Effector memory CD4-positive, alpha-beta T cell (primary cell): ENCODE measurements at places on chromosomes 2 and 18.

DNA sequence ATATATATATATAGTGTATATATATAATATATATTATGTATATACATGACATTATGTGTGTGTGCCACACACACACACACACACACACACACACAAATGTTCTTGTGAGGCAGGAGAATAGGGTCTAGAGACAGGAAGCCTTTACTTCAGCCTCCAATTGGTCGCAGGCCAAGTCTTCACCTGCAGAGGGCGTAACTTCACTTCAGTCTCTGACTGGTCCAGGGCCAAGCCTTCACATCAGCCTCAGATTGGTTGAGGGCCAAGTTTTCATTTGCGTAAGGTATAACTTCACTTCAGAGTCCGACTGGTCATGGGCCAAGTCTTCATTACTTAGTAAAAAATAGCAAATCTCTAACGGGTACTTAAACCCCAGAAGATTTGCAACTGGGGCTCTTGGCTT is 13.2 kb upstream of the SS18 start:
- DNase-seq, result no peak

- DNase-seq, result no peak
Observed at GRCh38 chr2:158009399-158009798, 92.3 kb upstream of the UPP2 start.

- no peak for DNase-seq
Observed at GRCh38 chr18:29644276-29644675, 1398.3 kb downstream of the DSC3 start.

DNA sequence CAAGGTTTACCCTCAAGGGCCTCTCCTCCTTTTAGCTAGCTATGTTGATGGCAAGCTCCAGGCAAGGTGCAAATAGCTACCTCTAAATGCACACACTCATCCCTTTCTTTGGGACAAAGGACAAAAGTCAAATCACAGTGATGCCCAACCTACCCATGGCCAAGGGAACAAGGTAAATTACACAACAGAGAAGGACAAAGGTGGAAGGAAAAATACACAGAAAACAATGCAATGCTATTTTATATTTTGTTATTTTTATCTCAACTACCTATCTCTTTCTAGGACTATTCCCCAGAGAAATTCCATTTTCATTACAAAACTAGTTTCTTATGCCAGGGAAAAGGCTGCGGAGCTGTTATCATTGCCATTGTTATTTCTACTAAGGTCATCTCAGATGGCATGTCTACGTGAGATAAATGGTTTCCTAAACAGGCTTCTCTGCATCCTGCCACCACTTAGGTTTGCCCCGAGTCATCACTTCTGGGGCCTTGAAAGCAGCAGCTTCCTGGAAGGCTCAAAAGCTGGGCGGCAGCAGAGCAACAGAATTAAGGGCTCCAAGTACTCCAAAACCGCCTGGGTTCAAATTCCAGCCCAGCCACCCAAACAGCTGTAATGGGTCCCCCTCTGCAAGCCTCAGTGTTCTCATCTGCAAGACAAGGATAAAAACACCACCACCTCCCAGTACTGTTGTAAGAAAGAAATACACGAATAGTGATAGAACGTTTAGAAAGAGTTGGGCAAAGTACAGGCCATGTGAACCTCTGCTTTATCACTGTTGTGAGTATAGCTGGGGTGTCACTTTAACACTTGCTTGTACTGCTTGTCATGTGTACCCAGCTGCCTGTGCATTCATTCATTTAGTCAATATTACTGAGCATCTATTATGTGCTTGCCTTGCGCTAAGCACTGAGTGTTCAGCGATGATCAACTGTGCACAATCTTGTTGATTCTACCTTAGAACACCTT is 20.9 kb downstream of the BCL2 start:
- DNase-seq, result no peak

- DNase-seq, result no peak
Observed at GRCh38 chr18:57921708-57922107, 118.6 kb upstream of the ATP8B1 start.

- DNase-seq, result no peak
Observed at GRCh38 chr2:197195518-197195917, 115.1 kb downstream of the ANKRD44 start.

DNA sequence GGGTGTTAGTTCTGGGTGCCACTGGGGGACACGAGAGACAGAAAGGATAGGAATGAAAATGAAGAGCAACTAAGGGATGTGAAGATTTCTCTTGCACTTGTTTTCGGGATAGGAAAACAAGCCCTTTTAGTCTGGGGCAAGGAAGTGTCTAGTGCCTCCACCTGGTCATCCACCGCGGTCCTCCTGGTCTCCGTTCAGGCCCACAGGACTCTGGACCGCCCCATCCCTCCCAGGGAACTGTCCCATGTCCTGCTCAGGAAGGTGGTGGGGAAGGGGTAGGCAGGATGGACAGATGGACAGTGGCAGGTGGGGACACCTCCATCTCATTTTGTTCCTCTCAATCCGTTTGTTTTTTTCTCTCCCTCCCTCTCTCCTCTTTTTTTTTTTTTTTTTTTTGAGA is 45.9 kb downstream of the AGAP1 start:
- no peak for DNase-seq

DNA sequence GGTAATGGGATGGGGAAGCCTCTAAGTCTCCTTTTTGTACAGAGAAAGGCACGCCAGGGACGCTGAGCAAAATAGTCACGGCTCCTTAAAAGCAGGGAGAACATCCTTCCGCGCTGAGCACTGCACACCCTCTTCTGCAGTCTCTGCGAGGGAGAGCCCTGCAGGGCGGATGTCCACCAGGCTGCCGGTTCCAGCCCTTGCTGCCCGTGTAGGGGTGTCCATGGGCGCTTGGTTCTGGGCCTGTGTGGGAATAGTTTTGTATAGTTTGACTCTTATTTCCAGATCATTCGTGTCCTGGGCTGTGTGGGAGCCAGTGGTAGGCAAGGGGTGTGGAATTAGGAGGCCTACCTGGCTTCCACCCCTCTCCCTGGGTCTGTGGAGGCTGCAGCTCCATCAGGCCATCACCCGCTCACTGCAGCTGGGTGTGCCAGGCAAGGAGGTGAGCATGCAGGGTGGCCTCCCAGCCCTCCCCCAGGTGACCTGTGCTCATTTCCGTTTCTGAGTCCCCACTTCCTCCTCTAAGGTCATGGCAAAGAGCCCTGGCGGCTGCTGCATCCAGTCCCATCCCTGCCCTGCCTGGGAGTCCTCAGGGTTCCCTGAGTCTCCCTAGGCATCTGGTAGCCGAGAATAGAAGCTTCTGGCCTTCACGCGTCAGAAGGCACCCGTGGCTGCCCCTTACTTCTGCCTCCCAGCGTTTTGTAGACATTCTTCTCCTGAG is 202.6 kb downstream of the LDLRAD4 start:
- no peak for DNase-seq

DNA sequence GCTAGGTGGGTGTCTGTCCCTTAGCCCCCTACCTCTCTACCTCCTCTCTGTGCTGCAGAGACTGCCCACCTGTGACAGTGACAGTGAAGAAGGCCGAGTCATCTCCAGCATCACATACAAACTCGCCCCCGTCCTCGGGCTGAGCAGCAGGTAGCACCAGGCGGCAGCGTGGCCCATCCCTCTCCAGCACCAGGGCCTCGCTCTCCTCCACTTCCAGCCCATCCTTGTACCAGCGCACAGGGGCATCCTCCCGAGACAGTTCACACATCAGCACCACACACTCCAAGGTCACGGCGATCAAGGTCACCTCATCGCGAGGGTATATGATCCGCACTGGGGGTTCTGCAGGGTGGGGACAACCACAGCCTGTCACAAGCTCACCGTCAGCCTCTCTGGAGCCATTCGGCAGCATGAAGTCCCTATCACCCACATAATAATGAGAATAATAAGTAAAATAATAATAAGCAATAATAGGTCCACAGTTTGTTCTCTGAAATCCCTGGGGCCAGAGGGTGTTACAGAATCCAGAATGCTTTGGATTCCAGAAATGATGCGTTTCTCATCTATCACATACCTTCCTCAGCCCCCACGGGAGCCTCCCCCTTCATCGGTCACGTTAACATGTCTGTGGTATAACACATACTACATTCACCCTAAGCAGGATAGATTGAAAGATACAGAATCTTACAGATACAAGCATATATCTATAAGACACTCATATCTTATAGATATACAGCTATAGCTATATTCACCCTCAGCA is 12.0 kb downstream of the OBSL1 start:
- DNase-seq, result no peak

- no peak for DNase-seq
Observed at GRCh38 chr18:2644535-2644934, 11.0 kb upstream of the SMCHD1 start.

DNA sequence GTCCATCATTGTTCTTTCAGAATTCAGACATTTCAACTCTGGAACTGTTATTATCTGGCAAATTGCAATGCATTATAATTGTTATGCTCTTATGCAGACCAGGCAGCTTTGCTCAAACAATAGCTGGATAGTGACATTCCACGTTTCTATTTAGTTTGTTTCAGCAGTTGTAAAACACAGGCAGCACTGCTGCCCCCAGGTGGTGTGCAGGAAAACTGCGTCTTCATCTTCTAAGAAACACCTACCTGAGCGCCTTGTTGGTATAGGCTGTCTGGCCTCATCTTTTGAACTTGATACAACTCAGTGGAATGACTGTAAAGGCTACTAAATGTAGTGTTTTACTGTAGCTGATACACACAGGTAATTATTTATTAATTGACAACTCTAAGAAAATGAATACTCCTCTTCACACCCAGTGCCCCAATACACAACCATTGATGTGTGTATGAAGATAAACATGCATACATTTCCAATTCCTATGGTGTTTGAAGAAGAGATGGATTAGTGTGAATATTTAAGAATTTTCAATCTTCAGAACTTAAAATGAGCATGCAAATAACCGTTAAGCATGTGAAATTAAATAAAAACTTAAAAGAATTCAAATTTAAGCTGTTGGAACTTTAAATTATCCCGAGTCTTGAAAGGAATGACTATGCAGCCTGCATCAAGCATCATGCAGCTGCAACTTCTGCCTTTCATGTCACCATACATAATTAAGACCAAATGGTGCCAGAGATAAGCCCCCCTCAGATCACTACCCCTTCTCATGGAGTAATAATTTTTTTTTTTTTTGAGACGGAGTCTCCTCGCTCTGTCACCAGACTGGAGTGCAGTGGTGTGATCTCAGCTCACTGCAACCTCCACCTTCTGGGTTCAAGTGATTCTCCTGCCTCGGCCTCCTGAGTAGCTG is 85.6 kb downstream of the CD8B2 start:
- no peak for DNase-seq

- DNase-seq, result no peak
Observed at GRCh38 chr18:11279461-11279860, 130.1 kb upstream of the PIEZO2 start.

GRCh38 chr18:75116809-75117208 is 92.1 kb downstream of the PTGR3 start:
- DNase-seq, result no peak

- no peak for DNase-seq
Observed at GRCh38 chr2:106581755-106582147, 94.6 kb downstream of the CD8B2 start.

GRCh38 chr2:233093721-233094120 is 33.6 kb downstream of the INPP5D start:
- DNase-seq, result no peak

DNA sequence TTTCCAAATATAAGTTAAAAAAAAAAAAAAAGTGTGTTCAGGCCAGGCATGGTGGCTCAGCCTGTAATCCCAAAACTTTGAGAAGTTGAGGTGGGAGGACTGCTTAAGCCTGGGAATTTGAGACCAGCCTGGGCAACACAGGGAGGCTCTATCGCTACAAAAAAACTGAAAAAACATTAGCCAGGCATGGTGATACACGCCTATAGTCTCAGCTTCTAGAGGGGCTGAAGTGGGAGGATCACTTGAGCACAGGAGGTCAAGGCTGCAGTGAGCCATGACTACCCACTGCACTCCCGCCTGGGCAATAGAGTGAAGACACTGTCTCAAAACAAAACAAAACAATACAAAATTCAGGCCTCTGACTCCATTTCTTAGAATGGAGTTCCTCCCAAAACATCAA is 9.2 kb downstream of the USP37 start:
- no peak for DNase-seq

DNA sequence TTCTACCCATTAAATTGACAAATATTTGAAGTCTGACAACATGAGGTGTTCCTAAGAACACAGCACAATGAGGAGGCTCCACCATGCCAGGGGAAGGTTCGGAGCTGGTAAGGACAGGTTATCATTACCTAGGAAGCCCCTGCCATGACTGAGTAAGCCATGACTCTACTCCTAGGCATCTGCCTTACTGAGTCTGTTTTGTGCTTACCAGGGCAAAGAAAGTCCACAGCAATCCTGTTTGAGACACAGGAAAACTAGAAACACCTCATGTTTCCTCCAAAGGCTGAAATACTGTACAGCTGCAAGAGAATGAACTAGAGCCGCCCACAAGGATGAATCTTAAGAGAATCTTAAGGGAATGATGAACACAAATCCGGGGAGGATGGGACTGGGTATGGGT is 11.6 kb downstream of the TGFBRAP1 start:
- no peak for DNase-seq

- DNase-seq, result no peak
Observed at GRCh38 chr2:77640924-77641323, 118.7 kb upstream of the LRRTM4 start.

GRCh38 chr2:32947076-32947483 is 327 bp downstream of the LTBP1 start:
- no peak for DNase-seq
